Endodermal cell (in vitro differentiated cells): ENCODE measurements at places on chromosomes 4 and X. TPM values are rescaled to one million over a fixed set of nuclear protein-coding genes. Genes with fewer than 3 reads are reported as not detected.

Gene GAGE12E
- total RNA-seq, result not detected in 2 replicates

Gene GPRASP2
- total RNA-seq, result 20.8 to 24.5 TPM (median 21.3 TPM) in 3 replicates

Gene TSC22D3
- 10.0 to 16.1 TPM (median 10.5 TPM) in 3 replicates for total RNA-seq

Gene CLCN4
- total RNA-seq, result 3.7 and 4.3 TPM in 2 replicates

Gene LDOC1
- 58.6 to 71.9 TPM (median 71.0 TPM) in 3 replicates for total RNA-seq

Gene TAF1
- total RNA-seq, result 36.0 and 43.1 TPM in 2 replicates

Gene JAKMIP1
- 8.4 and 10.4 TPM in 2 replicates for total RNA-seq

Gene CSAG3
- not detected in 3 replicates for total RNA-seq

Gene TAB3
- 16.0 to 19.8 TPM (median 18.9 TPM) in 3 replicates for total RNA-seq

Gene WAS
- 0.38 and 0.84 TPM in 2 replicates for total RNA-seq

Gene HMGB2
- total RNA-seq, result 236 and 251 TPM in 2 replicates

Gene PDE6B
- 11.9 and 14.6 TPM in 2 replicates for total RNA-seq

Gene UGT2B17
- total RNA-seq, result not detected in 2 replicates

Gene SYN1
- 5.3 to 7.1 TPM (median 5.8 TPM) in 3 replicates for total RNA-seq

Gene POU3F4
- total RNA-seq, result 0.09 and 0.24 TPM in 2 replicates

Gene PCYT1B
- 16.0 and 19.2 TPM in 2 replicates for total RNA-seq

Gene RAB33A
- 0.25 TPM in 1 of 2 replicates, not detected in the other for total RNA-seq

Gene ERCC6L
- total RNA-seq, result 11.3 and 12.1 TPM in 2 replicates

Gene FGFR3
- total RNA-seq, result 34.8 to 108 TPM (median 107 TPM) in 3 replicates

Gene SPACA5
- total RNA-seq, result not detected in 2 replicates

Gene RNF128
- total RNA-seq, result 0.74 to 1.1 TPM (median 0.84 TPM) in 3 replicates
